ENCODE measurements at places on chromosomes 2 and 18.
A peak's percentile ranks its signal among the peaks of the same experiment; 100 is the strongest.

DNA sequence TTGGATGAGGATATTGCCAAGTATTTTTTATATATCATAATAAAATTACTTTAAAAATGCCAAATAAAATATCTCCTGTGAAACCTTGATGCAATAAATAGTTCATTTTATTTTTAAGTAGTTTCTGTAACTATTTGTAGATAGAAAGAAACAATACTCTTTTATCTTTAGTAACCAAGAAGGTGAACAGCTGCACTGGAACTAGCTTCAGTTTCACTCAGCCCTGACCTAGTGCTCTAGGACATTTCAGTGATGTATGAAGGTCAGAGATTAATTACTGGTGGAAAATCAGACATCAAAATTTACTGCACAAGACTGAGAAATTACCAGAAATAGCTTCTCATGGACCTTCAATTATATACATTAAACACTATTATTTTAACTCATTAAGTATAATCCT, 1305.0 kb downstream of the CNTNAP5 start:
- no peak for DNase-seq

DNA sequence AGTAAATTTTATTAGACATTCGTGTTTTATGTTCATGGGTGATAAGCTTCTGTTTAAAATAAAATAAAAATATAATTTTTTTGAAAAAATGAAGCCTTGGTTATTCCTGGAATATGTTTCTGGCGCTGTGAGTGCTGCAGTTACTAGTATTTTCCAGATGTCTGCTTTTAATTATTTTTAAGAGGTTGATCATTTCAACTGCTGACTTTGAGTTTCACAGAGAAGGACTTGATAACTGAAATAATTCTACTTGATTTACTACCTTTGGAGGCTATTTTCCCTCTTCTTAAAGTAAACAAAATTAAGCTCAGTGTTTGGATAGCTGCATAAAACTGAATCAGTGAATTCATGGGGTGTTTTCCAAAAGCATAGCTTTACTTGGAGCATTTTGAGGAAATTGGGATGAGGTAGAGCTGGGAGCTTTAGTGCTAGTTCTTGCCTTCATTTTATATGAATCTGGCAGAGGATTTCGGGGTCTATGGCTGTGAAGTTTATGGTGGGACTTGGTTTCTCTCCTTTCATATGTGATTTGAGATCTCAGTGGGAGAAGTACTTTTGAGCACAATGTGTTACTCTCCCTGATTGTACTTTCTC, 666.5 kb downstream of the DCDC2C start:
- DNase-seq: no peak

GRCh38 chr18:44779753-44780292, 99.1 kb downstream of the SETBP1 start:
- DNase-seq: no peak

GRCh38 chr2:58497168-58497567, 256.0 kb upstream of the FANCL start:
- DNase-seq: no peak

GRCh38 chr2:196101325-196101991, 32.8 kb upstream of the DNAH7 start:
- DNase-seq: no peak

DNA sequence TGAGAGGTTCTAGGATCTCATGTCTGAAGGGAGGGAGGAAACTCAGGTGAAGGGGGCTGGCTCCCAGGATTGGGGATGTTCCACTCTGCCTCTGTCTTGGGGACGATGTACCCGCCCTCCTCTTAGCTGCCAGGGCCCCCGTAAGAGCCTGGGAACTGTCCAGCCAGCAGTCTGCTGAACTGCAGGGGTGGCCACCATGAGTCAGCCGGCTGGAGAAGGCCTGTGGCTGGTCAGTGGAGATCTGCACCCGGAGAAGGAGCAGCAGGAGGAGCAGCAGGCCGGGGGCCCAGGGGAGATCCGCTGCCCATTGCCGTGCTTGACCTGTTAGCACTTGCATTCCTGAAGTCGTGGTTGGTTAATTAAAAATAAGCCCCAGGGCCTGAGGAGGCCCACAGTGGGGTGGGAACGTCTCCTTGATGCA, 180.3 kb downstream of the TFCP2L1 start:
- no peak for DNase-seq

GRCh38 chr2:75311993-75312392, 112.7 kb upstream of the TACR1 start:
- no peak for DNase-seq

DNA sequence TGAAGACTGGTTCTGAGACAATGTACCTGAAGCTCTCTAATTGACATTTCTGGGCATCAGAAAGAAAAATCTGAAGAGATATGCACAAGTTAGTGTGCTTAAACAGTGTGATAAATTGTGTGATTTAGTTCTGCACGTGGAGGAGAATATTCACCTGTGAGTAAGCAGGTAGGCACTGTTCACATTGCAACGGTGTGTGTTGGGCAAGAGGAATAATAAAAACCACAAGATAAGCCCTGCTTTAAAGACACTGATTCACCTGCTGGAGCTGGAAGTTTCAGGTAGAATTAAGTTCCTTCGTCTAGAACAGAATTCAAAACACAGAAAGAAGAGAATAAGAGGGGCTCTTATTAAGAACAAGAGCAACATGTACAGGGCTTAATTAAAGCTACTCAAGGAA, 864.3 kb upstream of the SOX11 start:
- DNase-seq: peak; percentile 4

Data from RWPE1 (cell line).